ENCODE measurements at places on chromosomes 3 and 15.

DNA sequence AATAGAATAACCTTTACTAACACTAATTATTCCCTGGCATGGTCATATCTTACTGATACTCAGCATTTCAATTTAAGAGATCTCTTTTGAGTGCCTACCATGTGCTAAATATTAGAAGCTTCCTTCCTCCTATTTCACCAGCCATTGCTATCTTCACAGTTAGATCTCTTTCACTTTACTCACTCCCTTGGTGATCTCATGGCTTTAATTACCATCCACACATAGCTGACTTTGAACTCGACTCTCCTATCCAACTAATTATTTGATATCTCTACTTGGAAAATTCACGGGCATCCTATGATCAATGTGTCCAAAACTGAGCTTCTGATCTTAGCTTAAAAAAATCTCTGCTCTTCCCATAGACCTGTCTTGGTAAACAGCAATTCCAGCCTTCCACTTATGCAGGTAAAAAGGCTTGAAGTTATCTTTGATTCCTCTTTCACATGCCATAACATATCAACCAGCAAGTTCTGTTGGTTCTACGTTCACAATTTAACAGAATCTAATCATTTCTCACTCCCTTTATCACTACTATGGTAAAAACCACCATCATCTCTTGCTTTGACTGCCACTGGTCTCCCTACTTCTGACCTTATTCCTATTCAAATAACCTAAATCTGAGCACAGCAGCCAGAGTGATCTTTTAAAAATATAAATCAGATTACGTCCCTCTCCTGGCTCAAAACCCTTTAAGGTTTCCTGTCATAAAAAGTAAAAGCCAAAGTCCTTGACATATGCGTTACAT, 41.8 kb downstream of the HLTF start:
- no peak overlapping the region for H3K4me3 ChIP-seq
- DNase-seq: no peak
- H3K27ac ChIP-seq: no peak overlapping the region

GRCh38 chr3:124834723-124835718, 52.1 kb downstream of the ITGB5 start:
- H3K27ac ChIP-seq: peak overlapping the region; percentile 88
- DNase-seq: peak; percentile 97
- no peak overlapping the region for H3K4me3 ChIP-seq
- no peaks in the 10 kb centered on the region for H3K27me3 ChIP-seq
- peaks cover 19% of the 10 kb centered on the region for H3K36me3 ChIP-seq
- H3K4me1 ChIP-seq: peaks cover 25% of the 10 kb centered on the region

- no peak overlapping the region for H3K27ac ChIP-seq
- H3K4me1 ChIP-seq: no peaks in the 10 kb centered on the region
- H3K36me3 ChIP-seq: no peaks in the 10 kb centered on the region
- H3K27me3 ChIP-seq: no peaks in the 10 kb centered on the region
These were observed 29.5 kb downstream of the PLSCR5 start for GRCh38 chr3:146575636-146576035.

DNA sequence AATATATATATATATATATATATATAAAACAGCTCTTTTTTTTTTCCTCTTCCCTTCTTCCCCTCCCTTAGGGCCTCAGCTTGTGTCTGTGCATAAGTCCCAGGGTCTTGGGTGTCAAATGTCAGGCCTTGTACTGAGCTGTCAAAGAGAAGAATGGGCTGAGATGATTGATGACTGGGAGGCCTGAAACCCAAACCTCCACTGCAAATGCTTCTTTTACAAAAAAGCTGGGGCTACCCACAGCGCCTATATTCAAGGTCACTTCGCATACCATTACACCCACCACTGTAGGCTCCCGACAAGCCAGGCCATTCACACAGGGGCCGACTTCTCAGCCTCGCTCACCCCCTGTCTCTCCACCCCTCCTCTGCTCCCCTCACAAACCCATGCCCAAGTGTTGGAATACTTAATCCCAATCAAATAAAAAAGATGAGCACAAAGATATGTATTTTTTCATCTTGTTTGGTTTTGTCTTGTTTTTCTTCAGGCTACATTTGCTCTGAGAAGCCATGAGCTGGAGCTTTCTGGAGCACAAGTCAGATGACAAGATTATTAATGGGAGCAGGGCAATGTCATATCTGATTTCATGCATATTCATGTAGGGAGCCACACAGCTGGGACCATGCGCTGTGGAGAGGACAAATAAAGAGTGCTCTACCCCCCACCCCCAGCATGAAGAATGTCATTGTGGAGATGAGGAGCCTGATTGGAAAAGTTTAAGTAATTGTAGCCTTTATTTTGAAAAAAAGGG, 614.4 kb upstream of the NR2F2 start:
- H3K36me3 ChIP-seq: no peaks in the 10 kb centered on the region
- DNase-seq: no peak
- no peaks in the 10 kb centered on the region for H3K27me3 ChIP-seq
- H3K4me1 ChIP-seq: no peaks in the 10 kb centered on the region
- H3K27ac ChIP-seq: no peak overlapping the region

DNA sequence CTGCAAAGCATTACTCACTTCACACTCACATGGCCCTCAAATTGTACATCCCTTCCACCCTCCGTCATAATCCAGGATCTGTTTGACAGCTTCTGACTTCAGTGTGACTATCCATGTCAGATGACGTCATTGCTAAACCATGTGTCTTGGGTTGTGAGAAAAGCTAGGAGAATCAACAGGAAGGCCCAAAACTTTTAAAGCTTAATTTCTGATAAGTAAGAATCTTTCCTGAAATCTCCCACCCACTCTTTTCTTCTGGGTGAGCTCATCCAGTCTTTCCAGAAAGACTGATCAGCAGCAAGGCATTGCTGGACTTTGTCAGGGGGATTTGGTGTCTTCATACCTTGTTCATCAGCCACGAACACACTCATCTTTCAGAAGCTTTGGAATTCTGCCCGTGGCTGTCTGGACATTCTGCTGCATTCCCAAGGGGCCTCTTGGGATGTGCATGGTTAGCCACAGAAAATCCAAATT, 11.5 kb upstream of the LMCD1 start:
- peaks cover 27% of the 10 kb centered on the region for H3K4me1 ChIP-seq
- H3K27me3 ChIP-seq: no peaks in the 10 kb centered on the region
- no peaks in the 10 kb centered on the region for H3K36me3 ChIP-seq
- peak; percentile 87 for DNase-seq
- H3K27ac ChIP-seq: peak overlapping the region; percentile 90

DNA sequence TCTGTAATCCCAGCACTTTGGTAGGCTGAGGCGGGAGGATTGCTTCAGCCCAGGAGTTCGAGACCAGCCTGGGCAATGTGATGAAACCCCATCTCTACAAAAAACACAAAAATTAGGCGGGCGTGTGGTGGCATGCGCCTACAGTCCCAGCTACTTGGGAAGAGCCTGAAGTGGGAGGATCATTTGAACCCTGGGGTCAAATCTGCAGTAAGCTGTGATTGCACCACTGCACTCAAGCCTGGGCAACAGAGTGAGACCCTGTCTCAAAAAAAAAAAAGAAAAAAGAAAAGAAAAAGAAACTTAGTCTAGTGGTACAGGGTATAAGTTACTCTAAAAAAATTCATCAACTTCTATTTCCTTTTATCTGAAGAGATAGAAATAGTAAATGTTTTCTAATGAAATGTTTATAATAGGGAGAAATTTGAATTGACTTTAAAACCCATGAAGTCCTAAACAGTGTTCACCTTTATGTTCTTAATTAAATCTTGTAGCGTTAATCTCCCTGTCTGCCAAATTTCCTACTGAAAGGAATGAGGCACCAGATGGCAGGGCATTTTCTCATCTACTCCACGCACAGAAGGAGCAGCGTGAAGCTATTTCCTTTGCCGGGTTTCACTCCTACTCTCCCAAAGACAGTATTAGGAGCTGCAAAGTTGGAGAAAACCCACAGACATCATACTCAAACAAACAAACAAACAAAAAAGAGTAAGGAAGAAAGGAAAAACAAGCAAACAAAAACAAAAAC, 1.9 kb downstream of the PCLAF start:
- no peaks in the 10 kb centered on the region for H3K36me3 ChIP-seq
- peak overlapping the region; percentile 51 for H3K27ac ChIP-seq
- peaks cover 9% of the 10 kb centered on the region for H3K4me1 ChIP-seq
- H3K4me3 ChIP-seq: no peak overlapping the region
- no peak for DNase-seq

- peaks cover 2% of the 10 kb centered on the region for H3K36me3 ChIP-seq
- no peak overlapping the region for H3K4me3 ChIP-seq
- H3K27ac ChIP-seq: no peak overlapping the region
- no peak for DNase-seq
- H3K27me3 ChIP-seq: peaks cover 73% of the 10 kb centered on the region
These were observed 4.3 kb downstream of the SLC6A20 start for GRCh38 chr3:45792036-45792435.

DNA sequence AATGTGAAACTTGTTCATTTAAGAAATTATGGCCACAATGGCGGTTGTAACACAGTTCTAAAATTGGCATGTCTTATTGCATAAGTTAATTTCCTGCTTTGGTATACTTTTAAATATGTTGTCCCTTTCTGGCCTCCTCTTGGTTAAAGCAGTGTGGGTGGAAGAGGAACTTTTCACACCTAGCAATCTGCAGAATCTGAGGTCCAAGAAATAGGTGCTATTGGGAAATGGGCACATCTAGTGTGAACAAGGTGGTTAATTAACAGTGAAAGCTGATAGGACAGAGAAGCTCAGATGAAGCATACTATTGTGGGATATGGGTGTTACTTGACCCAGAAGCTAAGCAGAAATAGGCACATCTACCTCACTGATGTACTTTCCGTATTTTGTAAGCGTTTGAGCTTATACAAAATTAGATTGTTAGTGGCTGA, 10.6 kb downstream of the CMC1 start:
- no peaks in the 10 kb centered on the region for H3K4me1 ChIP-seq
- no peak overlapping the region for H3K27ac ChIP-seq
- no peak for DNase-seq
- H3K4me3 ChIP-seq: no peak overlapping the region
- H3K27me3 ChIP-seq: no peaks in the 10 kb centered on the region

GRCh38 chr3:32632533-32633265, 52.3 kb upstream of the CNOT10 start:
- no peaks in the 10 kb centered on the region for H3K4me1 ChIP-seq
- DNase-seq: no peak
- H3K27ac ChIP-seq: no peak overlapping the region
- H3K36me3 ChIP-seq: no peaks in the 10 kb centered on the region
- no peak overlapping the region for H3K4me3 ChIP-seq
- no peaks in the 10 kb centered on the region for H3K27me3 ChIP-seq

GRCh38 chr3:24182756-24183155, 237.7 kb downstream of the NR1D2 start:
- no peak overlapping the region for H3K27ac ChIP-seq
- peaks cover 1% of the 10 kb centered on the region for H3K4me1 ChIP-seq
- H3K36me3 ChIP-seq: no peaks in the 10 kb centered on the region
- H3K27me3 ChIP-seq: no peaks in the 10 kb centered on the region
- DNase-seq: no peak
- H3K4me3 ChIP-seq: no peak overlapping the region

DNA sequence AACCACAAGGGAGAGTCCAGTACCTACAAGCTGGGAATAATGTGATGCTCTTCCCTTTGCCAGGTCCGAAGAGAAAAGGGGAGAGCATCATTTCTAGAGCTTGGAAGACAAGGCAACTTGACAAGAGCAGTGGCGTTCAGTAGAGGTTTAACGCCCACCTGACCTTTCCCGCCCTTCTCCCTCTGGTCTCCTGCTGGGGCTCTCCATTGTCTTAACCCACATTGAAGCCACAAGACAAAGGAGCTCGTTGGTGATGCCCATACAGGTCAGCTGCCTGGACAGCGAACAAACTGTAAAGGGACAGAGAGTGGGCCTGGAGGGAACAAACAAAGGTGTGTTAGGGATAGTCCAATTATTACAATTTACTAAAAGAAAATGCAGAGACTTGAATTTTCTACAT, 13.1 kb upstream of the DUT start:
- no peak for DNase-seq
- H3K36me3 ChIP-seq: no peaks in the 10 kb centered on the region
- H3K27ac ChIP-seq: no peak overlapping the region
- H3K4me1 ChIP-seq: no peaks in the 10 kb centered on the region

DNA sequence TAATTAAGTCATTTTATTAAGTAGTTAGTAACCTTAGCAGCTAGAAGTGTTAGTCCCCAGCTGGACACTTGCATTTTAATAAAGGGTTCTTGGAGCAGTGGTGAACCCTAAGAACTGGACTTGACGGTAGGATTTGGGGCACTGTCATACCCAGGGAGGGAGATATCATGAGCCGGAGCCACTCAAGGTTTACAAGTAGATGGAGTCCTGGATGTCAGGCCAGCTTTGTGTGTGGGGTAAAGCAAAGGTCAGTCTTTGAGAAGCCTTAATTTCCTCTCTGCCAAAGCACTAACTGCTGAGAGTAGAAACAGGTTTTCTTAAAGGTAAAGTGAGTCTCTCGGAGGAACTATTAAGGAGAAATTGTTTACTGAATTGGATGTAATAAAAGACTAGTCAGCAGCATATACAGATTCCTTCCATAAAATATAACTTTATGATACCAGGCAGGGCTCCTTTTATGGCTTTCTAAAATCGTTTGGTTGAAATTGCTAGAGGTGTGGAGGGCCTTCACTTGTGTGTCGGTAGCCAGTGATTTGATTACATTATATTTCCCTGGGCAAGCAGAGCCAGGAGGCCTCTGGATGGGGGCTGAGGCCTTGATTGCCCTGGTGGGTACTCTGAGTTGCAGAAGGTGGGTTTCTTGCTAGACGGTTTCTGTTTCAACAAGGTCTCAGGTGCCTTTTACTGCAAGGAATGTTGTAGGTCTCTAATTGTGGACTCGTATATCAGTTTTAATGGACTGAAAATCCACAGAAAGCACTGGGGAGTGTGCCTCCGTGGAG, 23.1 kb downstream of the SQOR start:
- H3K36me3 ChIP-seq: peaks cover 12% of the 10 kb centered on the region
- no peak overlapping the region for H3K4me3 ChIP-seq
- no peaks in the 10 kb centered on the region for H3K27me3 ChIP-seq
- H3K27ac ChIP-seq: no peak overlapping the region

- no peak overlapping the region for H3K27ac ChIP-seq
- no peaks in the 10 kb centered on the region for H3K36me3 ChIP-seq
- H3K4me3 ChIP-seq: no peak overlapping the region
- DNase-seq: peak; percentile 81
These were observed 24.9 kb upstream of the THRB start for GRCh38 chr3:24519368-24520100.

DNA sequence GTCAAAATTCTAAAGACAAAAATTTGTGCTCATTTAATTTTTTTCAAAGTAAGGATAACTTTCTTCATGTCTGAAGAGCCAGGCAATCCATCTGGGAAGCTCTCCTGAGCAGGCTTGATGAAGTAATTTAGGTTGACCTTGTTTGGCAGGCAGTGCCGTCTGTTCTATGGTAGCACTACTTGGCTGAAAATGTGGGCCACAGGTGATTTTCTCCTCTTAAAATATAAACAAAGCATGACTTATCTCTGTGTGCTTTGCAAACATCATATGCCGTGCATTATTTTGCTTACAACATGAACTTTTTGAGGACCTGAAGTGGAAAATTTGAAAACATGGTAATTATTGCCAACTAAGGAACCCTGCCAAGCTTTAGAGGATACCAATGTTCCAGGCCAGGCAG, 143.2 kb downstream of the RAP2B start:
- no peak for DNase-seq
- no peaks in the 10 kb centered on the region for H3K4me1 ChIP-seq
- no peaks in the 10 kb centered on the region for H3K36me3 ChIP-seq
- no peak overlapping the region for H3K27ac ChIP-seq
- no peak overlapping the region for H3K4me3 ChIP-seq

Measured in mesenchymal stem cell (in vitro differentiated cells and primary cell).